ENCODE measurements at places on chromosomes 1 and 21.

GRCh38 chr1:99645699-99646531 is at the start of gene PALMD:
PALMD (plus strand) TSS chr1:99646113; CDS start chr1:99646318, 205 bp downstream.
- DNase-seq = no peak

DNA sequence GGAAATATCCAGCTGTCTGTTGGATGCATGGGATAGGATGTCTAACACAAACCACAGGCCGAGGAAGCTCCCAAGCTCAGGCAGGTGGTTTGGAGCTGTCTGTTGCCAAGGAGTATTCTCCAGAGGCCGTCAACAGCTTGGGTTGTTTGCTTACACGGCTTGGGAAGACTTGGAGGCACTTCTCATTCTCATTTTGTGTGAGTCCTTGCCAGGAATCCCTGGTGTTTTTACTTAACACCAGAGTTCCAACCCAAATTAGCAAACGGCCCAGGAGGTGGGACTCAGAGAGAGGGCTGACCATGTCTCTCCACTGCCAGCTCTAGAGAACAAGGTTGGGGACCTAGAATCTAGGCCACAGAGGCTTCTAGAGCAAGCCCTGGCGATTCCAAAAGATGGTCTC is 72.7 kb upstream of the FAM20B start:
- no peak for DNase-seq

GRCh38 chr1:119440721-119441307 is 25.9 kb downstream of the HSD3B2 start:
- DNase-seq = no peak

DNA sequence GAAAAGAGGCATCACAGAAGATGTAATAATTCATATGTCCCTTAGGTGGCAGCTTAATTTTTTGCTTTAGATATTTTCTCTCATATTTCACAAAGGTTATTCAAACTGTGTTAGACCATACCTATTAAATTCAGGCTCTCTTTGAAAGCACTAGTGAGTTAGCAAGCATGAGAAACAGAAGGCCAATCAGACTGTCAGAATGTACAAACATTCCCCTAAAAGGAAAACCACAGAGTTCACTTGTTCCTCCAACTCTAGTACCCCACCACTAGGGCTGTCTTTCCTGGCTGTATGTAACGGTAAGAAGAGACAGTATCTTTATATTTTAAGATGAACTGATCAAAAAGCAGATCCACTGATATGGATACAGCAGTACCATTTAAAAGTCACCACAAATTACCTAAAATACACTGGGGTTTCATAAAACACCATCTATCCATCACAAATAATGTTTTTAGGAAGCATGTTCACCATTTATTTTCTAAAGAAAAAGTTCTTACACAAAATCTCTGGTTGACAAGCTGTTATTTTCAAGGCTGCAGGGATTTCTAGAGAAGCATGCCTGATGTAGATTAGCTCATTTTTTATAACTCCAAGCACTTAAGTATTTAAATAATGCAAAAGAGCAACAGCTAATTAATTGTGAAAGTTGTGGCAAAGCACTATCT is 1.8 kb downstream of the ARPC5 start:
- DNase-seq = peak; percentile 75

- no peak for DNase-seq
Observed at GRCh38 chr1:22295396-22295795, 152.5 kb upstream of the WNT4 start.

DNA sequence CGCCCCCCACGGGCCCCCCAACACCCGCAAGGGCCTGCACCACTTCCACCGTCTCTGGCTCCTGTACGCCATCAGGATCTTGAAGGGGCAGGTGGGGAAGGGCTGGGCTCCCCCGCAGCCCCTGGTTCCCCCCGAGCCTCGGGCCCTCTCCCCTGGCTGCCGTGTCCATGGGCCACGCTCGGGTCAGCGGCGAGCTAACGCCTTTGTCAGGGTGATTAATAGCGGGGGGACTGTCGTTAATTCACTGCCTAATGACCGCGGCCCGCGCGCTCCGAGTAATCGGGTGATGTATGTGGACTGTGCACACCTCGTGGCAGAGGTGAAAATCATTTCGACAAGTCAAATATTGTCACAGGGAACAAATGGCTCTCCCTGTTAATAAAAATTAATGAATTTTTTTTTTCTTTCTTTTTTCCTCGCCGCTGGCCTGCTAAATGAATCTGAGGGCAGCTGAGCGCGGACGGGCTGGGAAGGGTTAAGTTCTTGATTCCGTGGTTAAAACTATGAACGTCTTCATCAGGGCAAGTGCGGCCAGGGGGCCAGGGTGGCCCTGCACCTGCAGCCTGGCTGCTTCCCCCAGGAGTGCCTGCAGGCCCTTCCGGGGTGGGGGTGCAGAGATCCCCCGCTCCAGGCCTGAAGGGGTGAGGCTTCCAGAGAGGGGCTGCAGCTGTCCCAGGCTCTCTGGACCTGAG is 100.8 kb downstream of the PRDM16 start:
- no peak for DNase-seq

- DNase-seq = no peak
Observed at GRCh38 chr21:33334824-33335223, 10.1 kb downstream of the IFNAR1 start.

- DNase-seq = no peak
Observed at GRCh38 chr1:35561297-35561971, 3.8 kb downstream of the NCDN start.
